ENCODE measurements at places on chromosomes 1 and 21.

DNA sequence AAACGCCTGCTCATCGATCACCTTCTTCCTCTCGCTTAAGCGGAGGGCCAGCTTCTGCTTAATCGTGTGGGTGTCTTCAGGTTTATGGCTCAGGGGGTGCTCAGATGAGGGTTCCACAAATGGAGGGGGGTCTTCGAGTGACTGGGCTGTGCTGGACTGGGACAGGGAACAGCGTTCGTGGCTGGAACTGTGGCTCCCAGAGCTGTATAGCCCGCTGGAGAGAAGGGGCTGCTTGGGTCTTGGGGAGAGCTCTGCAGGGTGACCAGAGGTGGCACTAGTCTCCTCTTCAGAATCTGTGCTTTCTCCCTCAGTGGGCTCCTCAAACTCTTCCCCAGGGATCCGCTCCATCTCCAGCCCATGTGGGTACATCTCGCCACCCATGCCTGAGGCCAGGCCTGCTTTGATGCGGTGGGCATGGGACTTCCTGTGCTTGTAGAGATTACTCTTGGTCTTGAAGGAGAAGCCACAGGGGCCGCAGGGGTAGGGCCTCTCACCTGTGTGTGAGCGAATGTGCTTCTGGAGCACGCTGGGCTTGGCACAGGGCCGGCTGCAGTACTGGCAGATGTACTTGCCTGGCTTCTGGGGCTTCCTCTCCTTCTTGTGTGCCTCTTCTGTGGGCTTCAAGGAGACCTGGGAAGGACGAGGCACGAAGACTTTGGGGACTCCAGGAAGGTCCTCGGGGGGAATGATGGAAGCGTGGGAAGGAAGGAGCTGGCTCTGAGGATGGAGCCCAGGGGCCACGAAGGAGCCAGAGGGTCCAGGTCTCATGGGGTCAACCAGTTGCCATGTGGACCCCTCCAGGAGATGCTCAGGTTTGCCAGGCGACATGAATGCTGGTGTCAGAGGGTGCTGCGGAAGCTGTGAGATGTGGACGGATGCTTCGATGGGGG lies 99.4 kb upstream of the EDN2 start:
- peaks cover 50% of the 10 kb centered on the region for H3K36me3 ChIP-seq
- DNase-seq, result no peak
- H3K4me3 ChIP-seq, result no peak overlapping the region
- peaks cover 9% of the 10 kb centered on the region for H3K4me1 ChIP-seq
- H3K27me3 ChIP-seq, result no peaks in the 10 kb centered on the region

GRCh38 chr1:96569288-96569687 lies 152.3 kb upstream of the PTBP2 start:
- no peak overlapping the region for H3K4me3 ChIP-seq
- H3K36me3 ChIP-seq, result no peaks in the 10 kb centered on the region
- H3K4me1 ChIP-seq, result no peaks in the 10 kb centered on the region

- no peak overlapping the region for H3K27ac ChIP-seq
- no peaks in the 10 kb centered on the region for H3K27me3 ChIP-seq
- no peak overlapping the region for H3K4me3 ChIP-seq
- DNase-seq, result no peak
- H3K4me1 ChIP-seq, result peaks cover 6% of the 10 kb centered on the region
Observed at GRCh38 chr1:169161496-169162194, 55.2 kb downstream of the ATP1B1 start.

DNA sequence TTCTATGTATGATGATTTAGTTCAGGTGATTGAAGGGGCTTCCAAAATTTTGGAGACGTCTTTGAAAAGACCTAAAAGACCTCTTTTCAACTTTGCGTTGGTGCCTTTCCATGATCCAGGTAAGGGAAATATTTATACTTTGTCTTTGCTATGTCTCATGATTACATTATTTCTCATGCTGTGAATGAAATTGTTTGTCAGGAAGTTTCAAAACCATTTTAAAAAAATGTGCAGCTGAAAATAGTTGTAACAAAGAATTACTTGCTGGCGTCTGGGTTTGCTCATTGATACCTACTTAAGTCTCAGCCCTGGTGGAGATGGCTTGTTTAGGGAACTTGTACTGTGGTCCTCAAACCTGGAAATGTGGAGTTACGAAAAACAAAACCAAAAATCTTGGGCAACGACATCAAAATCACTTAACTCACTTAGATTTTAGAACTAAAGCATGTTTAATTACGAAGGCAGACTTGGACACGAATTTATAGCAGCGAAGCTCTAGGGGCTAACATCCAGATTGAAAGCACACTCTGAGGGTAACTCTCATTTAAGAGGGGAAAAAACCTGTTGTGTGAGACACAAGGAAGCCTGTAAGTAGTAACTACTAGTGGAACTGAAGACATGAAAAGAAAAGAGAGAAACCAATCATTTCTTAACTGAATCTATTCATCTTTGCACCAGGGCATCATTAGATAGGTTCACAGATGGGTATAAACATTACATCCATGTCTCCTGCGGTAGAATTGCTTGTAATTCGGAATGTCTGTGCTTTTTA lies 924 bp downstream of the HMCN1 start:
- H3K36me3 ChIP-seq, result peaks cover 1% of the 10 kb centered on the region
- no peak overlapping the region for H3K27ac ChIP-seq
- peaks cover 49% of the 10 kb centered on the region for H3K27me3 ChIP-seq
- peaks cover 14% of the 10 kb centered on the region for H3K4me1 ChIP-seq
- DNase-seq, result no peak
- peak overlapping the region; percentile 42 for H3K4me3 ChIP-seq

DNA sequence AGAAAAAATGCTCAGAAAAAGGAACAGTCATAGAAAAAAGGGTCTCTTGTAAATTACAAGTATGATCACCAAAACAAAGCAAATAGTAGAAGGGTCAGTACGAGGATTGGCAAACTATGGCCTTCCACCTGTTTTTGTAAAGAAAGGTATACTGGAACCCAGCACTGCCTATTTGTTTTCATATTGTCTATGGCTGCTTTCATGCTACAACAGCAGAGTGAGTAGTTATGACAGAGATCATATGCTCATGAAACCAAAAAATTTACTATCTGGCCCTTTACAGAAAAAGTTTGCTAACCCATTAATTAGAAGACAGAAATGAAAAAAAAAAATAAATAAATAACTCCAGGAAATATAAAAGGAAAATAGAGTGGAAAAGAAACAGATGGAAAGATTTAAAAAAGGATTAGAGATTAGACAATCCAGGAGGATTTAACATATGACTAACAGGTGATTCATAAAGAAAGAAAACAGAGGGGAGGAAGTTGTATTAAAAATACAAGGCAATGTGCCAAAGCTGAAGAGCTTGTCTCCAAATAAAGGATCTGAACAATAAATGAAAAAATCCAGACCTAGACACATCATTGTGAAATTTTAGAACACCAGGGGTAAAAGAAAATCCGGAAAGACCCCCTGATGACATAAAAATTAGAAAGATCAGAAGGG lies 108.5 kb upstream of the SERTAD4 start:
- DNase-seq, result no peak
- no peaks in the 10 kb centered on the region for H3K36me3 ChIP-seq
- no peak overlapping the region for H3K27ac ChIP-seq
- H3K27me3 ChIP-seq, result no peaks in the 10 kb centered on the region
- no peak overlapping the region for H3K4me3 ChIP-seq

Measured in activated CD8-positive, alpha-beta T cell treated with anti-CD3 and anti-CD28 coated beads for 36 hours (primary cell).